Activated naive CD8-positive, alpha-beta T cell treated with anti-CD3 and anti-CD28 coated beads, Interleukin-2, amount 10 ng/mL, durations not matched to agents 7 days and 5 days (primary cell): ENCODE measurements at places on chromosomes 1 and 21. TPM values are rescaled to one million over a fixed set of nuclear protein-coding genes. Genes with fewer than 3 reads are reported as not detected.
A peak's percentile ranks its signal among the peaks of the same experiment; 100 is the strongest.

- H3K27ac ChIP-seq, result no peak overlapping the region
- H3K4me1 ChIP-seq, result no peaks in the 10 kb centered on the region
- H3K4me3 ChIP-seq, result no peak overlapping the region
- H3K27me3 ChIP-seq, result no peaks in the 10 kb centered on the region
- no peak for DNase-seq
These were observed 122.4 kb upstream of the UBE2U start for GRCh38 chr1:64080941-64081562.

GRCh38 chr21:33541105-33541711, 709 bp downstream of the GART start:
- peaks cover 30% of the 10 kb centered on the region for H3K36me3 ChIP-seq
- H3K4me3 ChIP-seq, result peak overlapping the region; percentile 96
- H3K27ac ChIP-seq, result peak overlapping the region; percentile 99
- DNase-seq, result peak; percentile 33
- peaks cover 40% of the 10 kb centered on the region for H3K4me1 ChIP-seq

DNA sequence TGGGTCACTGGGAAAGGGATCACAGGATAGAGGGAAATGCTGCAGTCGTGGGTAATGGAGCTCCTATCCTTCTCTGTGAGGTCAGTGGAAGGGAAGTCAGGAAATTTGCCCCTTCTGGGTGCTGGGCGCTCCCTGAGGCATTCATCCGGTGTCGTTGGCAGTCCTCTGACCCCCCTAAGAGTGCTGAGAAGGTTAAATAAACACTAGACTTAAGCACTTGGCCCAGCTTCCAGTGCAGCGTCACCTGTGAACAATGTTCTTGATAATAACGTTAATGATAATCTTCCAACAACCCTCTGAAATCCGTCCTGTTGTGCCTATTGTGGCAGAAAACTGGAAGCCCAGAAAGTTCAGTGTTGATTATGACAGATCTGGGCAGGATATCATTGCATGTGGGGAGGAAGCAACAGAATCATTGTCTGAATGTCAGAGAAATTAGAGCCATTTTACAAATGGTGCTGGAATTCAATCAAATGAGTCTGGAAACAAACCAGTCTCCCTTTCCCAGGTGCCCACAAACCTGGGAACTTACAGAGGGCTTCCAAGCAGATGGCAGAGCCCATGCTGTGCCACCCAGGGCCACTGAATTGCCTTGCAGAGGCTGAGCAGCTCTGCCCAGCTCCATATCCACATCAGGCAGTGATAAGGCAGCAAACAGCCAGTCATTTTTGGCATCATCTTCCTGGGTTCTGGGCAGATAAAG, 216.8 kb downstream of the KAZN start:
- DNase-seq, result no peak
- peaks cover 4% of the 10 kb centered on the region for H3K27me3 ChIP-seq
- H3K36me3 ChIP-seq, result no peaks in the 10 kb centered on the region
- H3K4me1 ChIP-seq, result no peaks in the 10 kb centered on the region
- H3K27ac ChIP-seq, result no peak overlapping the region
- H3K4me3 ChIP-seq, result no peak overlapping the region

- DNase-seq, result no peak
- H3K4me1 ChIP-seq, result peaks cover 5% of the 10 kb centered on the region
These were observed 56.8 kb downstream of the NDUFS5 start for GRCh38 chr1:39082811-39083576.

DNA sequence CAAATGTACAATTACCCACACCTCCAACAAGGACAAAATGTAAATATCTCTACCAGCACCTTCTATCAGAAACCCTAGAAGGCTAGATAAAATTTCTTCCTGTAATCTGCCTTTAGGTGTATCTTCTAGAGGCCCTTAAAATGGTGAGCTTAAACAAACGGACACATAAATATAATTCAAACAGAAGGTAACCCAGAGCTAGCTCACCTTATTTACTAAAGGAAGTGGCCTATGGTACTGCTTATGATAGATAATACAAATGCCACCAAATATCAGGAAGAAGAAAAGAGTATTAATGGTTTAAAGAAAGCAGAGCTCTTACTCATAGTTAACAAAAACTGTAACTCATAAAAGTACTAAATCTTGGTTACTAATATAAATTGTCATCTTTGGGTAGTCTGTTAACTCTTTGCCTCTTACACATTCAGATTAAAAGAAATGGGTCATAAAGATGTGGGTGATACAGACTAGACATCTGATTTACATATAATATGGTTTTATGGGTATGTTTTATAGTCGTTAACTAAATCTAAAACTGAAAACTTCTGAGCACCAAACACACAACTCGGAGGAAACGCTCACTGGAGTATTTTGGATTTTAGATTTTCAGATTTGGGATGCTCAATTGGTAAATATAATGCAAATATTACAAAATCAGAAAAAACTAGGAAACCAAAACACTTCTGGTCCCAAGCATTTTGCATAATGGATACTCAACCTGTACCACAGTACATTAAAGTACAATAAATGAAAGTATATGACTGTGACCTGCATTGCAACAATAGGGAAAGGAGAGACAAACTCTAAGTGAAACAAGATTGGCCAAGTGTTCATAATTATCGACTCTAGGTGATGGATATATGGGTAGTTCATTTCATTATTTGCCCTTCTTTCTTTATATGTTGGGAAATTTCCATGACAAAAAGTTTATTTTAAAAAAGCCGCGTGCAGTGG, 23.2 kb downstream of the TRIT1 start:
- peaks cover 7% of the 10 kb centered on the region for H3K4me1 ChIP-seq
- H3K27me3 ChIP-seq, result no peaks in the 10 kb centered on the region
- H3K4me3 ChIP-seq, result no peak overlapping the region
- no peak overlapping the region for H3K27ac ChIP-seq
- H3K36me3 ChIP-seq, result peaks cover 19% of the 10 kb centered on the region
- no peak for DNase-seq

DNA sequence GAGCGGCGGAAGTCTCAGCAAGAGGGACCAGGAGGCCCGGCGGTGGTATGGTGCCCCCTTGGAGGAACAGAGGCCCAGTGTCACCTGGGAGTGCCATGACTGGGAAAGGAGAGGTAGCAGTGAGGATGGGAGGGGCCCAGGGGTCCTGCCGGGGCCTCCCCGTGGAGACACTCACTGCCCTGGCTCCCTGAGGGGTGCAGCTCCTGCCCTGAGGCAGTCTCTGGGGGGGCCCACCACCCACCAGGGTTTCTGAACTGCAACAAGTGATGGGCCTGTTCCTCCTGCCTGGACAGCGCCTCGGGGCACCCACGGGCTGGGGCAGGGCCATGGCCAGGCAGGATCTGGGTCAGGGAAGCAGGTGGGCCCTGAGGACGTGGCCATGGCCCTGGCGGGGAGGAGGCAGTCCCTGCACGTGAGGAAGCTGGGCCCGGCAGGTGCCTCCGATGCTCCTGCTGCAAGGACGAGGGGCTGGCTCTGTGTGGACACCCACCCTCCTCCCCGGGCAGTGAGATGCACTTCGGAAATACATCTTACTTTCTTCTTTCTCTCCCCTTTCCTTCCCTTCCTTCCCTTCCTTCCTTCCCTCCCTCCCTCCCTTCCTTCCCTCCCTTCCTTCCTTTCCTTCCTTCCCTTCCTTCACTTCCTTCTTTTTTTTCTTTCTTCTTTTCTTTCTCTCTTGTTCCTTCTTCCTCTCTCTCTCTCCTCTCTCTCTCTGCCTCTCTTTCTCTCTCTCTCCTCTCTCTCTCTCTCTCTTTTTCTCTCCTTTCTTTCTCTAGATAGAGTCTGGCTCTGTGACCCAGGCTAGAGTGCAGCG, 66.6 kb downstream of the MORN1 start:
- H3K4me3 ChIP-seq, result no peak overlapping the region
- no peak for DNase-seq
- H3K36me3 ChIP-seq, result no peaks in the 10 kb centered on the region
- H3K27me3 ChIP-seq, result peaks cover 7% of the 10 kb centered on the region
- H3K27ac ChIP-seq, result peak overlapping the region; percentile 56
- no peaks in the 10 kb centered on the region for H3K4me1 ChIP-seq

Gene AMY1A
- total RNA-seq, result not detected

DNA sequence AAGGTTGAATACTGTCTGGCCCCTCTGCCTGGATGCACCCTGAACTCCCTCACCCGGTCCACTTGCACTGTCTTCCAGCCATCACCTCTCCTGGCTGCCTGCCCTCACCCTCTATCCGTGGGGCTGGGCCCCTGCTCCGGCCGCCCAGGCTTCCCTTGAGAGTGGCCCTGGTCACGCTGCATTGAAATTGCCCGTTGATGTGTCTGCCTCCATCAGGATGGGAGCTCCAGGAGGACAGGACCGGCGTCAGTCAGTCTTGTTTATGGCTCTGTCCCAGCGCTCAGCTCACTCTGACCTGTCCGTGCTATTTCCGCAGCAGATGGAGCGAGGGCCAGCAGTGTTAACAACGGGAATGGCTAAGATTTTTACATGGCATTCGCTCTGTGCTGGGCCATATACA, 34.9 kb downstream of the FOXO6 start:
- no peak overlapping the region for H3K27ac ChIP-seq
- no peak overlapping the region for H3K4me3 ChIP-seq
- peaks cover 31% of the 10 kb centered on the region for H3K27me3 ChIP-seq
- DNase-seq, result no peak
- no peaks in the 10 kb centered on the region for H3K36me3 ChIP-seq

GRCh38 chr1:220217383-220217988, 54.8 kb downstream of the RAB3GAP2 start:
- H3K27ac ChIP-seq, result no peak overlapping the region
- H3K36me3 ChIP-seq, result peaks cover 13% of the 10 kb centered on the region
- no peak overlapping the region for H3K4me3 ChIP-seq

Gene GPR153
- 0.74 TPM for total RNA-seq
